ENCODE measurements at places on chromosomes 2 and 18. TPM values are rescaled to one million over a fixed set of nuclear protein-coding genes. Genes with fewer than 3 reads are reported as not detected.

DNA sequence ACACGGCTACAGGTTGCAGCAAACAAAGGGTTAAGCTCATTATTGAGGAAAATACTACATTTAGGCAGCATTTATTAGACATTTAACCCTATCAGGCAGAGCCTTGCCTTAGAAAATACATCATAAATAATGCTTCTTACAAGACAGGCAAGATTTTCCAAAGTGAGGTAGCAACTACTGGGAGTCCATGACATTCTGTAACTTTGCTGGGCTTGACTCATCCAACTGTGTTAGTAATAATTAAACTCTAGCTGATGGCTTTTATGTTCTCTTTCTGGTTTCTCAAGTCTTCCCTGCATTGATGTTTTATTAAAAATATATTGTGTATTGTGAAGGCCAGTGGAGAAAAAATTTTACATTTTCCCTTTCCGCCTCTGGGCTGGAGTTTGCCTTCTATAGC lies 291.3 kb downstream of the AFF3 start:
- no peak overlapping the region for H3K27ac ChIP-seq
- peaks cover 24% of the 10 kb centered on the region for H3K4me1 ChIP-seq
- H3K36me3 ChIP-seq, result no peaks in the 10 kb centered on the region
- H3K4me3 ChIP-seq, result no peak overlapping the region

DNA sequence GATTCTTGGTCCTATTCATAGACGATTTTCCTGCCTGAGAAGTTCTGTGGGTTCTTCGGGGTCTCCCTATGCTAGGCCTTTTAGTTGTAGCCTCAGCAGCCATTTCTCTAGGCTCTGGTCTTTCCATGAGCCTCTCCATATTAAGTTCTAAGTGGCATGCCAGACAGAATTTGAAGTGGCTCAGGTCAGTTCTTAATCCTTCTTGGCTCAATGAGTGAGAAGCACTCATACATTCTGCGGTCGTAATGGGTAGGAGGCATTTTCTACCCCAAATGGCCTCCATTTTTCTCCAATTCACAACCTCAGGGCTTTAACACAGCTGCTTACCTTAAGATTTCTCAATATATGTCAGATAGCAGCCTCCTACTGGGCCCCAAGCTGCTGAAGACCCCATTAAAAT lies 405.3 kb upstream of the GALNT5 start:
- no peak overlapping the region for H3K4me3 ChIP-seq
- H3K36me3 ChIP-seq, result no peaks in the 10 kb centered on the region
- DNase-seq, result no peak

PTH2R gene
- total RNA-seq, result 0.11 TPM

- H3K4me3 ChIP-seq, result no peak overlapping the region
- no peak overlapping the region for H3K27ac ChIP-seq
- DNase-seq, result no peak
- H3K27me3 ChIP-seq, result no peaks in the 10 kb centered on the region
Observed at GRCh38 chr2:7692657-7693161, 775.5 kb downstream of the RNF144A start.

VSNL1 gene
- 6.9 TPM for total RNA-seq

DNA sequence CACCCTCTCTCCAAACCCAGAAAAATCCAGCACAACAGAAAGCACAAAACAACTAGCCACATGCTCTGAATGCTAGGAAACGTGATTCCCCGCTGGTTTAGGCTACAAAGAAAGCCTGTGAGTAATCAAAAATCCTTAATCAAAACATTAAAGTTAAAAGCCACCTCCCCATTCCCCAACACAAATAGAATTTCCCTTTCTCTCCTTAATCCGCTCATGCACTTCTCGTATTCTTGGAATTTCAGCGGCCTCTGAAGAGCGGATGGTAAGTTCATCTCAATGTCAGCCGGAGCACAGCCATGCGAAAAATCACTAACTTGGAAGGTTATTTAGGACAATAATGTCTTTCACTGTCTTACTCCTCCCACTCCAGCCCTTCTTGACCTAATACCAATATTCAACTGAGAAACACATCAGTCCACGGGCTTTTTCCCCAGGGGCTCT lies 126.7 kb downstream of the OSBPL1A start:
- DNase-seq, result peak; percentile 64
- H3K36me3 ChIP-seq, result peaks cover 5% of the 10 kb centered on the region
- no peaks in the 10 kb centered on the region for H3K27me3 ChIP-seq
- H3K4me1 ChIP-seq, result peaks cover 23% of the 10 kb centered on the region
- peak overlapping the region; percentile 54 for H3K4me3 ChIP-seq
- peak overlapping the region; percentile 97 for H3K27ac ChIP-seq

ALKAL2 gene
- 20.7 TPM for total RNA-seq

DNA sequence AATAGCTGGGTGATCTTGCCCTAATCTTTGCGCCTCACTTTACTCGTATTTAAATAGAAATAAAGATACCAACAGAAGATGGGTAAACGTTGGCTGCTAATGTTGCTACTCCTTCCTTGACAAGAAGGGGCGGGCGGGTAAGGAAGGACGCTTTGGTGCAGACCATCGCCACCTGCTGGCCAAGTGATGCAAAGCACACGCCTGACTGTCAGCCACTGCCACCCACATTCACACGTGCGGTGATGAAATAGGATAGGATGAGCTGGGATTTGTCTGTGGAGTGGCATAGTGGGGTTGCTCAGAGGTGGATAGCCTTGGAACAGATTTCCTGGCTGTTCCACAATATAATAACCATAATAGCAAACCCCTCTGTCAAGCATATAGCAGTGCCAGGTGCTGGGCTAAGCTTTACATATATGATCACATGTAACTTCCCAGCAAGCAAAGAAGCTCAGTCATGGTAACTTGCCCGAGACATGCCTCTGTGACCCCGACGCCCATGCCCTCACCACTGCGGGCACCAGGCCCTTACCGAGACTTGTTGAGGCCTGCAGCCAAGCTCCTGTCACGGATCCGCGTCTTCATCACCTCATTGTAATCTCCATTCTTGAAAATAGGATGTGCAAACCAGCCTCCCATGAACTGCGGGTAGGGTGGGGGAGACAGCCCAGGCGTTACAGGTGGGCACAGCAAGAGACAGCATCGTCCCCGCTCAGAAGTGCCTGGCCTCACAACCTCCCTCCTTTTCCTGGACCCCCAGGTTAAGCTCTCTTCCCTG lies 39.3 kb downstream of the LCT start:
- no peak overlapping the region for H3K27ac ChIP-seq
- peak; percentile 67 for DNase-seq

DNA sequence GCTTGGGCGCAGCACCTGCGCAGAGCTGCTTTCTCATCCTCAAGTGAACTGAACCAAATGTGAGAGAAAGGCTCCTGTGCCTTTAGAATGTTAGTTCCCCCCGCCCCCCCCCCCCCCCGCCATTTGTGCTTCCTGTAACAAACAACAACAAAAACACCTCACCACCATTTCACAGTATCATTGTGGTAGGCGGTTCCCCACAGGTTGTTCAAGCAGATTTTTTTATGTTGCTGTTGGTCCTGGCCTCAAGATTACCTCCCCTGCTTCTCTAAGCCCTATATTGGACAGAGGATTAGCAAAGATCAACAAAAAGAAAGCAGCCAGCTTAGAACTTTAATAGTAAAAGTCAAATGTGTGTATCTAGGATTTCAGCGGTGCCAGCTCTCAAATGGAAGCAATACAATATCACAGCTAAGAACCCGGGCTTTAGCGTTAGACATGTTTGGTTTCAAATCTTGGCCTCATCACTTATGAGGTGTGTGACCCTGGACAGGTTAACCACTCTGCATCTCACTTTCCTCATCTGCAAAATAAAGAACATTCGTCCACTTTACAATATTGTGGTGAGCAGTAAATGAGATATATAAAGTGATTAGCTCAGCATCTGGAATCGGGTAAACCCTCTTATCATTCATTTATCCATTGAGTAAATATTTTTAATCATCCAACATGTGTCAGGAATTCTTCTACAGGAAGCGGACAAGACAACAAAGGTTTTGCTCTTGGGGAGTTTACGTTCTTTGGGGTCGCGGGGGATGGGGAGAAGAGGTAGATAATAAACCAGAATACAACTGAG lies 84.6 kb downstream of the KCTD18 start:
- H3K27ac ChIP-seq, result no peak overlapping the region
- DNase-seq, result no peak
- no peak overlapping the region for H3K4me3 ChIP-seq
- H3K4me1 ChIP-seq, result peaks cover 2% of the 10 kb centered on the region
- H3K27me3 ChIP-seq, result no peaks in the 10 kb centered on the region
- H3K36me3 ChIP-seq, result peaks cover 22% of the 10 kb centered on the region

CYRIA gene
- total RNA-seq, result 23.6 TPM

SCYGR3 gene
- not detected for total RNA-seq

DNA sequence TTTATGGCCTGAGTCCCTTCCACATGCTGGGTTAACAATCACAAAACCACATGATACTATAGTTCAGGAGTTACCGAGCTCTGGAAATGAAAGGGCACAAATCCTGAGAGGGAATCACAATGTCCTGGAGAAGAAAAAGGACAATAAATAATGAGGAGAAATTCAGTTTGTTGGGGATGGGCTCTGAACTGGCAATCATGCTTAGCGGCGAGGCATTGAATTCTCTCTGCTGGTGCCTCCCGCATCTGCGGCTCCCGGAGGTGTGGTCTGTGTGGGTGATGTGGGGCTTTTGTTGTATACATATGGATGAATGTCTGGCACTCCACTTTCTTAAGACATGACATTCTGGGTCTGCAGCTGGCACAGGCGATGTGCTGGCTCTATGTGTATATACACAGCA lies 46.1 kb downstream of the NRP2 start:
- H3K4me1 ChIP-seq, result no peaks in the 10 kb centered on the region
- no peak for DNase-seq
- H3K27me3 ChIP-seq, result no peaks in the 10 kb centered on the region

NEU2 gene
- total RNA-seq, result not detected

DNA sequence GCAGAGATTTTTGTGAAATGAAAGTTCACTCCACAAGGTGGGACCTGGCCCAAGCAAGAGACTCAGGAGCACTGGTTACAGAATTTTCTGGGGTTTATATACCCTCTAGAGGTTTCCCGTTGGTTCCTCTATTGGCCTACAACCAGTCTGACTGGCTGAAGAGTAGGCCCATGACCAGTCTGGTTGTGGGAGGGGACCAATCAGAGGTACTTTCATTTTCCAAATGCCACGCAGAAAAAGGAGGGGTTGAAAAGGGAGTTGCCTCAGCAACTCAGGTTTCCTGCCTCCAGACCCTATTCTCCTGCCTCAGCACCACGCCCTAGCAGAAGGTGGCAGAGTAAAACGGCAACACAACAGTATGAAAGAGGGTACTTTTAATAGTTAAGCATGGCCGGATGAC lies 98.4 kb downstream of the COLEC12 start:
- H3K27me3 ChIP-seq, result no peaks in the 10 kb centered on the region
- H3K36me3 ChIP-seq, result peaks cover 6% of the 10 kb centered on the region
- H3K4me3 ChIP-seq, result no peak overlapping the region
- H3K27ac ChIP-seq, result no peak overlapping the region
- DNase-seq, result no peak

DNA sequence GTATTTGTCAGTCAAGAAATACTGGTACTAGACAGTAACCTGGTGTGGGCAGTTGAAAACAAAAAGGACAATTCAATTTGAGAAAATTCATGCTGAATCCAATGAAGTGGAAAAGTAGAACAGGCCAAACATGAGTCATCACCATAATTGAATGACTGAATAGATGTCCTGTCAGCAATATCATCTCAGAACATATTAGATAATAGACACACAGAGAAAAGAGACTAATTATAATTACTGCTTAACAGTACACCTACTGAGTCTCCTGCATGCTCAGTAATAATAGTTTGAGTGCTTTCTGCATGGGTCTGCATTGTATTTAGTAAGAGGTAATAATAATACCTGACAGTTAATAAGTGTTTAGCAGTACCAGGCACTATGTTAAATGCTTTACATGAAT lies 138.6 kb upstream of the ZC3H15 start:
- no peak for DNase-seq
- H3K27ac ChIP-seq, result no peak overlapping the region
- peaks cover 3% of the 10 kb centered on the region for H3K4me1 ChIP-seq
- no peak overlapping the region for H3K4me3 ChIP-seq
- no peaks in the 10 kb centered on the region for H3K27me3 ChIP-seq

GRCh38 chr2:198326431-198326830 lies 522.0 kb downstream of the PLCL1 start:
- H3K27me3 ChIP-seq, result no peaks in the 10 kb centered on the region
- no peak for DNase-seq
- no peak overlapping the region for H3K4me3 ChIP-seq
- no peak overlapping the region for H3K27ac ChIP-seq
